NCI-H1436 (cell line): ENCODE measurements at places on chromosomes 6 and 20.
A peak's percentile ranks its signal among the peaks of the same experiment; 100 is the strongest.

- no peak for DNase-seq
These were observed 192.0 kb upstream of the HS3ST5 start for GRCh38 chr6:114534813-114535212.

- DNase-seq = no peak
These were observed 28.0 kb downstream of the FRMD1 start for GRCh38 chr6:168050881-168051586.

DNA sequence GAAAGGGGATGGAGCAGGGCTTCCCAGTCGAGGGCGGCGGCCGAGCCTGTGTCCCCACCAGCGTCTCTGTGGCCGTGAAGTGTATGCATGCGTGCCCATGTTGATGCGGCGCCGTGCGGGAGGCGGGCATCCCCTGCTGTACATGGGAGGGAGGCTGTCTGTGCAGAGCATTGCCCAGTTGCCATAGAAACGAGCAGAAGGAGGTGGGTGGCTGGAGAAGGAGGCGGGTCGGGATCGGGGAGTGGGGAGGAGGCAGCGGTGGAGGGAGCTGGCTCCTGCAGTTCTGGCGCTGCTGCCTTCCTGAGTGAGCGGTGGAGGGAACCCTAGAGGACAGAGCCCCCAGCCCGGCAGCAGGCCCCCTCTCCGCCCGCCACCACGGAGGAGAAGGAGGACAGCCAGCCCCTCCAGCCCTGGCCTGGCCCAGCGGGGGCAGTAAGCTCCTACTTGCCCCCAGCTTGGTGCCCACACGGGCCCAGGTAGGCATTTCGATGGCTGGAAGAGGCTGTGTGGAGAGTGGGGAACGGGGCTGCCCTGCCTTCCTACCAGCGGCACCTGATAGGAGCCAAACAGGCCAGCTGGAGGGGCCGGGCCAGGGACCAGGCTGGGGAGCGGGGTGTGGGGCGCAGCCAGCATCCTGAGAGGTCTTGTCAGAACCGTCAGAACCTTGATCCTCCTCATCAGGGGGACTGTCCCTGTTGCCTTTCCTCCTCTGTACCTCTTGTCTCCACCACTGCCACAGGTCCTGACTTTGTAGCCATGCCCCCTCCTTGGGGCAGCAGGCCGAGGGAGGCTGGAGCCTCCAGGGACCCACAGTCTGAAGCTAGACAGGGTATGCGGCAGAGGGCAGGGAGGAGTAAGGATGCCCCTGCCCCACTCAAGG, 41.3 kb downstream of the SPDEF start:
- no peak for DNase-seq

GRCh38 chr6:48535582-48536009, 424.6 kb upstream of the PTCHD4 start:
- no peak for DNase-seq

GRCh38 chr6:155031091-155031490, 36.0 kb downstream of the TIAM2 start:
- no peak for DNase-seq

DNA sequence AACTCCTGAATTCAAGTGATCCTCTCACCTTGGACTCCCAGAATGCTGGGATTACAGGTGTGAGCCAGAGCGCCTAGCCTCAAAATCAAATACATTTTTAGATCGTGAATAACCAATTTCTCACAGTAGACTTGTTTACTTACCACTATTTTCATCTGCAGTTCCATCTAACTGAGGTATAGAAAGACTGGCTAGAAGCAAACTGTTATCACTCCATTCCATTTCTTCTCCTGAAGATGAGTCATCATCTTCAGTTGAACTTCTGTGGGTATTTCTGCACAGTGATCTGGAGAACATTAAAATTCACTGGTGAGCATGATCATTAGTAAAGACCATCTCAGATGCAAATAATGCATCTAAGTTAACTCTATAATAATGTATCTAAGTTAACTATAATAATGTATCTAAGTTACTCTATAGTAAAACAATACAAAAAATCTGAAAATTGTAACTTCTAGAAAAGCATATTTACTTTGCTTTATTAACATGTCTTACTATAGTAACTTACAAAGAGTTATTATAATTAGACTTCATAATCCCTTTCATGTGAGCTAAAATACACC, 105.4 kb downstream of the REV3L start:
- no peak for DNase-seq

- no peak for DNase-seq
These were observed 20.0 kb upstream of the ZNFX1 start for GRCh38 chr20:49297605-49298530.

DNA sequence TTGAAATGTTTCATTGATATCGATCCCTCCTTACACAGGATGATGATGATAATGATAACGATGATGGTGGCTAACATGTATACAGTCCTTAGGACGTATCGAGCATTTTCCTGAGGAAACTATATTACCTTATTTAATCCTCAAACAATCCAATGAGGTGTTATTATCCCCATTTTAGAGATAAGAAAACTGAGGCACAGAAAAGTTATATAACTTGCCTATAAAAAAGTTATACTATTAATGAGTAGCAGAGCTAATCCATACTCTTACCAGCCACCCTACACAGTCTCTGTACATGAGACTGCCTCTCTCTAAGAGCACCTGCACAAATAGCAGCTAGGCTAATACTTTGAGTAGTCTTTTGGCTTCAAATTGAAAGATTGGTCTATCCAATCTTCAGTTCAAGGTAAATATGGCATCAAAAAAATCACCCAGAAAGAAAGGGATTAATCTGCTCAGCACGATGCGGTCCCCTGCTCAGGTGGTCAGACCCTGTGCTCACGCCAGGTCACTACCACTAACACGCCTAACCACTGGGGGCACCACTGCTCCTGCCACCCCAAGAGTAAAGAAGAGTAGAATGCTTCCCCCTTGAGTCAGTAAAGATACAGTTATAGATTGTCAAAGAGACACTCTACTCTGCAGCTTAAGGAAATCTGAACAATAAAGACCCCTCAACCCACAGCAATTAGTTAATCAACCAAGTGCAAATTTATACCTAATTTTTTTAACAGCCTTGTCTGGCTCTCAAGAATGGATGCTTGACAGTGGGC, 15.0 kb downstream of the GABBR1 start:
- DNase-seq = no peak

DNA sequence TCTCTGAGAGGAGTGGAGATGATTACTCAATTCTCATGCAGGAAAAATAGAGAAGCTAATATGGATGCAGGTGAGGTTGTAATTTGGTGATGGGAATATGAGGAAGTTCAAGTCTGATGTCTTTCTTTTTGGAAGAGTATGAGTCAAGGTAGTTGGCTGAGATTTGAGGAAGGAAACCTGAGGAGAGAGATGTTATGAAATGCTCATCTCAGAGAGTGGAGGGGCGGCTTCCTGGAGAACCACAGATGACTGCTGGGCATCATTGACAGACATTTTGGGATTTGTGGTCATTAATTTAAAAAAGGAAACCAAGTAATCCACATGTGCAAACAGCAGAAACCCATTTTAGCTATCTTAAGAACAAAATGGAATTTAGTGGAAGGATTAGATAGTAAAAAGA, 72.5 kb upstream of the UST start:
- DNase-seq = no peak

DNA sequence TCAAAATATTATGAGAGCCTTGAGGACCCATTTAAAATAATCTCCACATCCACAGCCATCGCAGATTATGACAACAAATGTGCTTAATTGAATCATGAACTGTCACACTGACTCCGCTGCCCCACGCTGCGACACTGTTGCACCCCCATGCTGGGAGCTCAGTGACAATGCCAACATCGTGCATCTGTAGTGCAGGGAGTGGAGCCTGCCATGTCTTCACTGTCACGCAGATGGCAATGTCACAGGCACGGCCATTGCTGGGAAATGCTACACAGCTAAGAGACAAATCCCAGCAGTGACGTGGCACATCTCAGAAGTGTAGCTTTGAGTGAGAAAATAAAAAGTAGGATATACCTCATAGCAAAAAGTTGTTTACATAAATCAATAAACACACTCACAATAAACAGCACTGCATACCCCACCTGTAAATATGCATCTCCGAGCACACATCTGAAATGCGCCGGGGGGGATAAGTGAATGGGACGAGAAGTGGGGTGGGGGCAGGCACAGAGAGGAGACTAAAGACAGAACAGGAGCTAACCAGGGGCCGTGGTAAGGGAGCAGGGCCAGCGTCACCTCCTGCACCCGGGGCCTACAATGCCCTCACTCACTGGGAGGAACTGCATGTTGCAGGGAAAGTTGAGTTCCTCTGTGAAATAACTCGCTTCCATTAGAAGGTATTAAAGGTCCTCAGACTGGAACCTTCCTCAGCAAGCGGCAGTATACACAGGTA, 349.9 kb downstream of the THBS2 start:
- DNase-seq = no peak

GRCh38 chr20:16095226-16095625, 478.0 kb downstream of the KIF16B start:
- DNase-seq = no peak

DNA sequence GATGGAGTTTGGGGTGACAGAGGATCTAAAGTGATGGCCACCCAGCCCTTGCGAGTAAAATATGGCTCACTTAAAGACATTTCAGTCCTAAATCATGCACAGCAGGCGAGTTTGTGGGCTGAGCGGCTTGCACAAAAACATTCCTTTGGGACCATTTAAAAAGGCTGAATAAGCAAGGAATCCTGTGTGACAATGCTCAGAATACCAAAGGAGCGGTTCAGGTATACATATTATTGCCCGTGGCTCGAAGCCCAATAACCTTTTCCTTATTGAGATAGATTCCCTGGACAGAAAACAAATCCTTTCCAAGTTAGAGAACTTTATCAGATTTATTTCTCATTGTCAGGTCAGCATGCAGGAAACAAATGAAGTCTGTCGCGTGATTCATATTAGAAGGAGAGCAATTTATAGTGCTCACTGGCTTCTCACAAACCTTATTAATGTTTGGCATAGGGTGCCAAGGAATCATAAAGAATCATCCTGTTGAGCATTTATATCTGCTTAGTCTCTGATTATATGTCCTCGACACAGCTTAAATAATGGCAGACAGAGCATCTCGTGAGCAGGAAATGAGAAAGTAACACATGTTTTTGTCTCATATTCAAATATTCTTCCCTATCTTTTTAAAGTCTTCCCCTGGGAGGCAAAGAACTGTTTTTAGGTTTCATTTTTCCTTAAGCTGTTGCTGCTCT, 121.3 kb downstream of the TRMT11 start:
- no peak for DNase-seq

DNA sequence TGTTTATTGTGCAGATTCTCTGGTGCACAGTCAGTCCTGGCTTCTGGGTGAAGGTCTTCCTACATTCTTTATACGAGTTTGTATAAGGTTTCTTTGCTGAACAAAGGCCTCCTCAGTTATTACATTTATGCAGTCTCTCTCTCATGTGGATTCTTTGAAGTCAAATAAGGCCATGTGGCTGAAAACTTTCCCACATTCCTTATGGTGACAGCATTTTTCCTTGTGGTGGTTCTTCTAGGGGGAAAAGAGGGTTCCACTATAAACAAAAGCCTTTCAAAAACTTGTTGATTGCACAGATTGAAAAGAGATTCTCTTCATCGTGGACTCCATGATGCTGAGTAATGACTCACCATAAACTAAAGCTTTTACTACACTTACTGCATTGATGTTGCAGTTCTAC, 19.2 kb downstream of the ZSCAN12 start:
- DNase-seq = no peak

- DNase-seq = peak; percentile 2
These were observed 33.7 kb upstream of the IYD start for GRCh38 chr6:150334790-150335783.

DNA sequence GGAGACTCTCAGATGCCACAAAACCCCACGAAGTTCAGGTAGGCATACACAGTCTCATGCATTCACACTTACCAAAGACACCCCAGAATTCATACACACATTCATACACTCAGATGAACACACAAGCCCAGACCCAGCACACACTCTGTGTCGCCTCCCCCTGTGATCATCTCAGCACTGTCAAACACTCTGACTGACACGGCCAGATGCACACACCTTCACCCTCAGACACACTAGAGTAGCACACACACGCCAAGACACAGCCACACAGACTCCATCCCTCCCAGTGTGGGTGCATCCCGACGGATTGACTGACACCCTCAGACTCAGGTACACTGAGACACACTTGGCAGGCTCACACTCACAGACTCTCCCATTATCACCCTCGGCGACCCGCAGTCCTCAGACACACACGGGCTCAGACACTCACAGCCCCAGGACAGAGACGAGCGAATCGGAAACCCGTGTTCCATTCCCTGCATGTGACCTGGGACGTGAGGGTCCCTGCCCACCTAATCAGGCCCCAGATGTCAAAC, 872 bp upstream of the RIMS4 start:
- DNase-seq = no peak

DNA sequence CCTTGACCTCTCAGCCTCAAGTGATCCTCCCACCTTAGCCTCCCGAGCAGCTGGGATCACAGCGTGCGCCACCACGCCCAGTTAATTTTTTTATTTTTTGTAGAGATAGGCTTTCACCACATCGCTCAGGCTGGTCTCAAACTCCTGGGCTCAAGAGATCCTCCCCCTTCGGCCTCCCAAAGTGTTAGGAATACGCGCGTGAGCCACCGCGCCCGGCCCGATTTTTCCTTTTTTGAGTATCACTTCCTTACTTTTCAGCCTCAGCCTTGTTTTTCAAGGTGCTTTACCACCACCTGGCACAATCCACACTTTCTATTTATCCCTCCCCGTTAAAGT, 791 bp upstream of the STX11 start:
- DNase-seq = no peak

- no peak for DNase-seq
These were observed 67.8 kb upstream of the EPB41L1 start for GRCh38 chr20:36086767-36087166.

- no peak for DNase-seq
These were observed 16.8 kb downstream of the L3MBTL3 start for GRCh38 chr6:130035211-130035610.

DNA sequence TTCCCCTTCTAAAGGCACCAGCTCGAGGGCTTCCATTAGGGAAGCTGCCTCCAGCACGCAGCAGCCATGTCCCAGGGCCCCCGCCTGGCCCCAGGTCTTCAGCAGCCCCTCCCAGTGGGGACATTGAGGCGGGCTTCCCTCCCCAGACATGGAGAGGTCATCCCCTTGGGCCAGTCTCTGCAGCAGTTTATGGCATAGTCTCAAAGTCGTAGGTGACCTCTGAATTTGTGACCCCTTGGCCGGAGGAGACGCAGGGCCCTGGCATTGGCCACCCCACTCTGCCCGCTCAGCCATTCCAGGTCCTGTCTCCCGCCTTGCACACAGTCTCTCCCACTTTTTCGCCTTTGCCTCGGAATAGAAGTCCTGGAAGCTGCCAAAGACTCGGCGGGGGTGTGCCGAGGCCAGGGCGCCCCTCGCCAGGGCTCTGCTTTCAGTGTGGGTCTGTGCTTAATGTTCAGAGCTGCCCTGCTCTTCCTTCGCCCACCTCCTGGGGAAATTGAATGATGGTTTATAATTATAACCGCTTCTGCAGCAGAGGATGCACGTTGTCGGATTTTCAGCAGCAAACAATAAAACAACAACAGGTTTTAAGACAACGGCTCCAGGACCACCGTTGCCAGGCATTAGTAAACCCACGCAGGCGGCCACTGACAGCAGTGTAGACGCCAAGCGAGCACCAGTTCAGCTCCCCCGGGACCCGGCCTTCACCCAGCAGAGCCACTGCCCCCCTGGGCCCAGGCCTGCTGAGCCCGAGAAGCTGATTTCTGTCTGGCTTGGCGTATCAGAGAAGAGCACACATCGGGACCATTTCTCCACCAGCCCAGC, 187.0 kb downstream of the TAF4 start:
- no peak for DNase-seq
